ENCODE measurements at places on chromosomes 11 and 22.

DNA sequence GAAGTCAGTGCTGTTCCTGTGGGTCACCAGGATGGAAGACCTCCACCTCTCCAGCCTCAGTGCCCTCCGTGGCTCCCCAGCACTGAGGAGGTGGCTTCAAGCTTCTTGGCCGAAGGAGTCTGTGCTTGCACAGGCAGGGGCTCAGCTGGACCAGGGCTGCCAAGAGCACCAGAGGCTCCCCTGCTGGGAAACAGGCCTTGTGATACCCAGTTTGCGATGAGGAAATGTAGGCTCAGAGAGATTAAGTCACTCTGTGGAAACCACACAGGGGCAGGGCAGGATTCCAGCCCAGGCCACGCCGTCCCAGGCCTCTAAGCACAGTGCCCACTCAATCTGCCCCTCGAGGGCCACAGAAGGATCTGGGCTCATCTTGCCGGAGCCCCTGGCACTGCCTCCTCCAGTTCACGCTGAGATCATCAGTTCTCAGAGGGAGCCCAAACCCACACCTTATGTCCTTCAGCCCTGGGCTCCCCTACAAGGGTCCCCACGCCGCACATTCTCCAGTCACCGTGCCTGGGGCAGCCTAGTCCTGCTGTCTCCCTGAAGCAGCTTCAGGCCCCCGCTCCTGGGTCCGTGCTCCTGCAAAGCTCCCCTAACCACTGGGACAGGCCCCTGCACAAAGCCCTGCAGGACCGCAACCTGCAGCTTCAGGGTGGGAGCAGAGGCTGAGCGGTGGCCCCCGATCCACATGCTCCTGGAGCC is 21.6 kb downstream of the ANO1 start:
- no peak for DNase-seq

DNA sequence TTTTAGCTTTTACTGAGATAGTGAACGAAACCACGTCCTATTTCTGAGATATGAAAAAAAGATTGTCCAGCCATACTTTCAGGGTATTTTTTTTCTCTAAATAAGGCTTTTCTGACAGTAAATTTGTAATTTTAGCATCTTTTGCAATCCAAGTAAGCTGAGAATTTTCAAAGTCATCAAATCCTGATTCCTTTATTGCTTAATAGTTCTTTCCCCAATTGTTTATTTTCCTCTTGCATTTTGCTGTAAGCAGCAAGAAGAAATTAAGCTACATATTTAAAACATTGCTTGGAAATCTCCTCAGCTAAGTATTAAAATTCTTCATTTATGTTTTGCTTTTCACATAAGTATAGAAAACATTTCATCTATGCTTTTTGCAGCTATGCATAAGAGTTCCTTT is 493.3 kb upstream of the CCDC179 start:
- DNase-seq, result no peak

DNA sequence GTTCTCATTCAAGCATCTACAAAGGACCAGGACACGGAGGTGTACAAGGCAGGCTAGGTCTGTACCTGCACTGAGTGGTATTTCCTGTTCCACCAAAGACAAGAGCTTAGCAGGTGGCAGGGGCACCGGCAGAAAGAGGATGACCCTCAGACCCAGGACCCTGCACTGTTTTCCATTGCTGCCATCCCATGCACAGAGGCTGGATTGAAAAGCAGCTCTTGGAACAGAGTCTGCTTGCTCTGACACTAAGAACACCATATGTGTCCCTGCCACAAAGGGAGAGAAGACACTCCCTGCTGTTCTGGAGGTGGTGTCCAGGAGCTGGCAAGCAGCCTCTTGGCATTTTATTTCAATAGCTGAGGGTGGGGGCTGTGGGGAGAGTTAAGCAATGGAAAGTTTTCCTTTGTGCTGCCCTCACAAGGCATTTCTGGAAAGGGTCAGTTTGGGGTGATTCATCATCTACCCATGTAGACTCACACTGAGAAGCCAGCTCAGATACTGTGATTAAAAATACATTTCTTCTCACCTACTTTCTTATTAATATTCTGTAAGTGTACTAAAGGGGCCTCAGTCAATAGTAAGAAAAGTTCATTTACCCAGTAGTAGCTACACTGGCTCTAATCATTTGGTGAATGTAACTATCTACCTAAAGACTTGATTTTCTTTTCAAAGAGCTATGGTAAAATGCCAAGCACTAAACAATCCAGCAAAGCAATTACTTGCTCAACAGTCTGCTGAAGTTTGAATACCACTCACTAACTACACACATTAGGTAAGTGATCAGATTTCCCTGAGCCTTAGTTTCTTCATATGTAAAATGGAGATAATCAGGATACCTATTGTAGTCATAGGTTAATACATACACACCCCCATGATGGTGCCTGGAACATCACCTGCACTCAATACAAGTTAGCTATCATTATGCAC is 55.2 kb downstream of the SLC1A2 start:
- DNase-seq, result peak; percentile 85

- DNase-seq, result no peak
Observed at GRCh38 chr11:44950031-44950624, 555 bp downstream of the TP53I11 start.

DNA sequence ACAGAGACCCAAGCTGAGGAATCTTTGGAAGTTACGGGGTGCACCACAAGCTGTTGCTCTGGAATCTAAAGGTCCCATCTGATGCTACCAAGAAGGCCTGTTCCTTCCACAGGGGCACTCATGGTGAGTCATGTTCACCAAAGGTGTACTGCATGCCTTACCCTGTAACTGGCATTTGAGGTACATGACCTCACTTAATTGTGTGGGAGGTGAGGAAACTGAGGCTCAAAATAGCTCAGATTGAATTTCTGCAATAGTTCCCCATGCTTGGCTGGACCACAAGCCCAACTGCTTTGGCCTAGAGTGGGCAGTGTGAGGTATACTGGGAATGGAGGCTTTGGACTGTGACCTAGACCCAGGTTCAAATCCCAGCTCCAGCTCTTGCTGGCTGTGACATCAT is 8.2 kb downstream of the MTFP1 start:
- no peak for DNase-seq

DNA sequence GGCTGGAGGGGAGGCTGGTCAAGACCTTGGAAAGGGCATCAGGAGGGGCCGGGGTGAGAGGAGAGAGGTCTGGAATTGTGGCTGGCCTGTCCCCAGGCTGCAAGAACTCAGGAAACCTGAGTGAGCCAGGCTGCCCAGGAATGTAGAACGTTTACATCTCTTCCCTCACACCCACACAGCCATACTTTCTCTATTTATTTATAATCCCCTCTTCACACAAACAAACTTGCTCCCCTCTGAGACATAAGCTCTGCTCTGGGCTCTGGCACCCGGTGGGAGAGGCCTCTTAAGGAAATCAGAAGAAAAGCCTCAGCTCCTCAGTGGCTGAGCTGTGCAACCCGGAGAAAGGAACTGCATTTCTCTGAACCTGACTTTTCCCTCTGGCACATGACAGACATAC is 5.5 kb downstream of the CHRDL2 start:
- DNase-seq, result no peak

- DNase-seq, result no peak
Observed at GRCh38 chr11:119026970-119027369, 3.7 kb downstream of the SLC37A4 start.

- DNase-seq, result no peak
Observed at GRCh38 chr11:48090174-48090573, 109.8 kb downstream of the PTPRJ start.

GRCh38 chr11:122204206-122204605 is 88.2 kb upstream of the BLID start:
- no peak for DNase-seq

Data from astrocyte of the cerebellum (primary cell).